Stimulated activated CD4-positive, alpha-beta T cell treated with anti-CD3 and anti-CD28 coated beads, Interleukin-12 subunit alpha, Interleukin-12 subunit beta, amount 100 ng/mL, for 24 hours (primary cell): ENCODE measurements at places on chromosomes 12 and 14.

DNA sequence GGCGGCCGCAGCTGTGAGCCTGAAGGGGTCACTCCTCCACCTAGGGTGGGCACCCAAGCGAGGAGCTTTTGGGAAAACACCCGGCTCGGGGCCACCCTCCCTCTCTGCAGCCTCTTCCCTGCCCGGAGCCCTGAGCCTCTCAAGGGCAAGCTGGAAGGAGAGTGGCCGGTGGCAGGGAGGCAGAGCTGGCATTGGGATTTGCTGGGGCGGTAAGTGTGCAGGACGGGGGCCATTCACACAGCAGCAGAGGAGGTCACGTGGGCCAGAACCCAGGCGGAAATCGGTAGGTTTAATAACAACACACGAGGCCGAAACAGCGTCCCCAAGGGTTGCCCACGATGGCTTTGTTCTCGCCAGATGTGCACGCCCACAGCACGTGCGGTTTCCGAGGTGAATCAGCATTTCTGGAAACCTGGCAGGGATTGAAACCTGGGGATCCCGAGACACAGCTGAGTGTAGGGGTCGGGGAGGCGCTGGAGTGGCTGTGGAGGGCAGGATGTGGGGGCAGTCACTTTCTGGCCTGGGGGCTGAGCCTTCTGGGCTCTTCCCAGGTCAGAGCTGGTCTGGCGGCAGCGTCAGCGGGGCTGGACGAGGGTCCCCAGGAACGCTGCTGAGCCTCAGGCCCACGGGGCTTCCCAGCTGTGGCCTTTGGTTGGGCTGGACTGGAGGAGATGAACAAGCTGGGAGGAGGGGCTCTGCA, 23.5 kb downstream of the NOC4L start:
- no peak for DNase-seq

- DNase-seq: no peak
These were observed 6.0 kb upstream of the HRK start for GRCh38 chr12:116887244-116887643.

DNA sequence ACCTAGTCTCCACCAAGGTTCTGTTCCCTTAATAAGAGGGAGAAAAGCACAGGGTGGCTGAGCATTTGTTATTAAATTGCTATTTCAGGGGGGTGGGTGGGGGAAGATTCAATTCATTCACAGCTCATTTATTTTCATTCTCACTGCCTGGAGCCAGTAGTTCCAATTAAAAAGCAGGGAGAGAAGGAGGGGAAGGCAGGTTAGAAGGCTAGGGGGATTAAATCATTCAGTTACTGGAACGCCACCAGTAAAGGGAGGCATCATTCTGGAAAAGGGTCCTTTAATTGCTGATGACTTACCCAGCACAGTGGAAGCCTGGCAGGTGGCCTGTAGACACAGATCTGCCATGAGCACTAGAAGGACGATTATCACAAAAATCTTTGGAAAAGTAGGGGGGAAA, 47.4 kb downstream of the NIN start:
- DNase-seq: no peak

DNA sequence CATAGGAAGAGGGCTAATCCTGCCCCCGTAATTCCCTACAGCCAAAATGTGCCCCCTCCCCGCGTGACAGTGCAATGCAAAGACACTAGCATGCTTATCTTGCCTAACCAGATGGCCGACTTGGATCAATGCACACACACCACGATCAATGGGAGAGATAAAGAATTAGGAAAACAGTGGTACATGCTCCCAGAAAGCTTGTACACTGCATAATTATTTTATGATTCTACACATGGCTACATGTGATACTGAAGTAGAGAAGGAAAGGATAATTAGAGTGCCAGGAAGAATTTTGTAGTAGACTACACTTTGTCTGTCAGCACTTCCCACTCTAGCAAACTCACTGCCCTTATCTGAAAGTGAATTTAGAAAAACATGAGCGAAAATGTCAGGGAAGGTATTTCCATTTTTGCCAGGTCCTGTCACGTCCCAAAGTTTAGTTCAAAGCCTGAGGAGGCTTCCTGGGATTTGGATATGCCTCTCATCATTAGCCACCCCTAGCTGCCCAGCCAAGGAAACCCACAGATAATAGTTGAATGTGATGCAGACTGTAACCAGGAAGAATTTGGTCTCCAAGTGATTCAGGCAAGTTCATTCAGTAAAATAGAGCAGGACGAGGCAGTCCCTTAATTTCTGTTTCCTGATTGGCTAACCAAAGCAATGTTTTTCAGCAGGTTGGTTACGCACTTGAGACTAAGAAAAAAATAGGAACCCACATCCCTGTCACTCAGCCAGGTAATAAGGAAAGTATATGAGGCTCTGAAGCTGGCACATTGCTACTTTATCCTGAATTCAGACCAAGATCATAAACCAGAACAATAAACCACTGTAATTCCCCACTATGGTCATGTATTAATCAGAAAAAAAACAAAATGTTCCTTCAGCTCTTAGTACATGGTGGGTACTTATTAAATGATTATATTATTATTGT, 199.6 kb upstream of the OTX2 start:
- no peak for DNase-seq

DNA sequence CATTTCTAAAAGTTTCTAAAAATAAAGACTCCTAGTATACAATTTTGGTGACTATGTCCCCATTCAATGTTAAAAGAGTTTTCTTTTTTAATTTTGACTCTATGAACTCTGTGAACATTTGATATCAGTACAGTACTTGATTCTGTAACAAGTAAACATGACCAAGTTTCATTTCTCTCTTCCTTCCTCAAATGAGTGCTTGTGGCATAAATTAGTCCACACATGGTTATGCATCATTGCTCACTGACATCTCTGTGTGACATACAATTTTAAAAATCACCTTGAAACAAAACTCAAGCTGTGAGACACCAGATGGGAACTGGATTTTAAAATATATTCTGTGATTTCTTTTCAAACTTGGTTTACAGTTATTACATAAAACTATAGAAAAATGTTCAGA, 253.9 kb upstream of the MDGA2 start:
- DNase-seq: no peak

DNA sequence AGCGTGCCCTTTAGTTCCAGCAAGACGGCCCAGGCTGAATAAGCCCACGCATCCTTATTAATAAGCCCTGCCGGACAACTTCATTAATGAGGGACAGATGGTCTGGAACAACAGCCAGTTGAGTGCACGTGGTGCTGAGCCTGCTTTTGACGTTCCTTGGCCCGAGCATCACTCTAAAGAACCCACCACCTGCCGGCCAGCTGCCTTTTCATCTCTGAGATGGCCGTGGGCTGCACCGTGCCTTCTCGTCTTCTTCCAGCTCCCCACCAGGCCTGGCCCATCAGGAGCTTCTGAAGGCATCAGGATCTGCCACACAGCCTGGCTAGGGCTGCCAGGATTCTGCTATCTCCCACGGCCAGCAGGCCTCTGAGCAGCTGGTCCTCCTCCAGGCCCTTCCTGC, 80.0 kb downstream of the AACS start:
- no peak for DNase-seq

GRCh38 chr14:69101331-69101826, 51.5 kb downstream of the DCAF5 start:
- no peak for DNase-seq

- peak; percentile 6 for DNase-seq
These were observed 153.8 kb downstream of the MED13L start for GRCh38 chr12:116123451-116124258.

- no peak for DNase-seq
These were observed 6.6 kb upstream of the KRT4 start for GRCh38 chr12:52820521-52820920.

DNA sequence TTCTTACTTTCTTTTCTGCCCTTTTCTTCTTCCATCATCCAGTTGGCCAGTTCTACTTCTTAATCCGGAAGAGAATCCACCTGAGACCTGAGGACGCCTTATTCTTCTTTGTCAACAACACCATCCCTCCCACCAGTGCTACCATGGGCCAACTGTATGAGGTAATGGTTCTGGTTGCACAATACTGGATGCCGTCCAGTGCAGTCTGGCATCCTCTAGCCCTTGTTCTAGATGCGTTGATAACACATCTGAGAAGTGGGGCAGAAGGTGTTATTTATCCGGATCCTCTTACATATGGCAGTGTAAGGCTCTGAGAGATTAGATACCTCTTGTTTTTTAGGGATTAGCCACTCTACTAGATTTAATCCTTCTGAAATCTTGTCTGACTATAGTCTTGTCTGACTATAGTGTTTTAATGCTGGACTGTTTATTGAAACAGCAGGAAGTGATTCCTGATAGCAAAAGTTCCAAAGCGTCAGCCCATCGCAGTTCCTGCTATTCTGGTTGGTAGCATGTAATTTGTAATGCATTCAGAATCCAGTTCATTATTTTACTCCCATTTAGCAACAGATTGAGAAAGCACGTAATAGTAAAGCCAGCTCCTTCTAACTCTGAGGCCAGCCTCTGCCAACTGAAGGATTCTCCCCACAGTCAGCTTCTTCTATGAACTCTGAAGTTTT, 7.9 kb downstream of the GABARAPL1 start:
- DNase-seq: no peak

DNA sequence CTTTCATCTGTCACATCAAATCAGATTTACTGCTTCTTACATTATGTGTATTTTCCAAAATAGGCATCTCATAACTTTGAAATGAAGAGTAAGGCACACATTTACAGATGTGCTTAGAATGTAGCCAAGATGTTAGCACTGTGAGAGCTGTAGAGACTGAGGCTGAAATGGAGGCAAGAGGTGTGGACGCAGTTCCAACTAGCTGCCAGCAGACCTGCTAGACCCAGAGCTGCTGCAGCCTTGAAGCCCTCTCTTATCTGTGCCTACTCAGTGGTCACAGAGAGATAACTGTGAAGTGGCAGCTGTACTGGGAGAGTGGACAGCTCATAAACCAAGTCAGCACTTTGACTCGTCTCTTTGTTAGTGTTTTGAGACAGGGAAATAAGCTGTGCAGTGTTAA, 470.9 kb downstream of the CCER1 start:
- DNase-seq: no peak

- DNase-seq: no peak
These were observed 127.9 kb upstream of the DYRK2 start for GRCh38 chr12:67520606-67521005.

GRCh38 chr14:34931206-34931605, 51.6 kb upstream of the SRP54 start:
- no peak for DNase-seq

- no peak for DNase-seq
These were observed 24.1 kb downstream of the TMEM229B start for GRCh38 chr14:67464377-67464776.

DNA sequence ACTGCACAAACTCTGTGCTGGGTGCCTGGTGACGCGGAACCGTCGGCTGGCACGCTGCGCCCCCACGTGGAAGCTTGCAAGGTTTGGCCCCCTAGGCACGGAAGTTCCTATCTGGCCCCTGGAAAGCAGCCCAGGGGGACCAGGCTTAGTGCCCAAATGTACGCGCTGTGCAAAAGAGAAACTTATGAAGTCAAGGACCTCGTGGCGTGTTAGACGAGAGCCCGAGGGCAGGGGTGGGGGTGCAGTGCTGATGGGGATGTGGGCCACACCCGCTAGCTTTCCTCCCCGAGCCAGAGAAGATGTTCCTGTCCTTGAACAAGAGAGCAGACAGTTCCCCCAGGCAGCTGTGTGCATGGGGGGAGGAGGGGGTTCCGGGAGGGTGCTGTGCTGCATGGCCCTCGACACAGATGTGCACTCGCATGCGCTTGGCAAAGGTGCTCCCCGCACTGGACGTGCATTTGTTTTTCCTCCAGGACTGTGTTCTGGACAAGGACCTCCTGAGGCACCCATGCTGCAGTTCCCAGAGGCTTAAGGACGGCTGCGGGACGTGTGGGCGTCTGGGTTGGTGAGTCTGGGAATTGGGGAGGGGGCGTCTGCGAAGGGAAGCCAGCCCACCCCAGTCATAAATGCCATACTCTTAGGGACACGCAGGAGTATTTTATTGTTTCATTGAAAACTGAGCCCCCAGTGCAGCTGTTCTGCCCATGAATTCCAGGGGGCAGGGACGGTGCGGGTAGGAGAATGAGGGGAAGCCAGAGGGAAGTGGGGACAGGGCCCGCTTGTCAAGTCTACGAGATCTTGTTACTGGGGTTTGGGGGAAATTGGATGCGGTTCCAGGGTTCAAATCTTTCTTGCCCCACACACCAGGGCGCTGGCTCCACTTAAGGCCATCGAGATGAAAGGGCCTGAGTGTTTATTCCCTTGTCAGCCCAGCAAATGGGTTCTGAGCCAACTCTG, 80.0 kb downstream of the NTF3 start:
- DNase-seq: peak; percentile 4

DNA sequence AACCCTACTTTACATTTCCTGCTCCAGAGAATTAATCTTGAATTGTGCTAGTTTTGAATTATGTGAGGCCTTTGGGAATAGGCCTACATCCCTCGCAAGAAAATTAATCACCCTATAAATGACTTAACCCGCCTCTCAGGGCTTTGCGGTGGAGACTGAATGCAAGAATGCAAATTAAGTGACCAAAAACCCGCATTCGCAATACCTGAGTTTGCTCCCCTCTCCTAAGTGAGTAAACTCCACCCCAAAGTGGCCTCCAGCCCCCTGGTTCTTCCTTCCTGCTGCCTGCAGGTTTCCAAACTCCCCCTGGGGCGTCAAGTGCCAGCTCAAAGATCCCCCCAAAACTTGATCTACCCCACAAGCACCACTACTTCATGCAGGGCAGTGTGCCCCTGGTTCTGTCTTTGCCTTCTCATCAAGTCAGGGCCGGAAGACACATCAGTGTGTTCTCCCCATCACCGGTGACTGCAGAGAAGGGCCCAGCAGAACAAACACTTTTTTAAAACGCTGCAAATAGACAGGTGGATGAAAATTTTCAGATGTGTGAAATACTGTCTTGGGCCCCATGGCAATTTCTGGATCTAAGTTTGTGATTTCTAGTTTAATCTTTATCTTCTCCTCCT, 644.7 kb downstream of the VRK1 start:
- DNase-seq: no peak

GRCh38 chr14:91244501-91244901, at the start of gene GPR68:
GPR68 (minus strand) TSS chr14:91244704; CDS start chr14:91235050, 9,654 bp downstream.
- DNase-seq: no peak

DNA sequence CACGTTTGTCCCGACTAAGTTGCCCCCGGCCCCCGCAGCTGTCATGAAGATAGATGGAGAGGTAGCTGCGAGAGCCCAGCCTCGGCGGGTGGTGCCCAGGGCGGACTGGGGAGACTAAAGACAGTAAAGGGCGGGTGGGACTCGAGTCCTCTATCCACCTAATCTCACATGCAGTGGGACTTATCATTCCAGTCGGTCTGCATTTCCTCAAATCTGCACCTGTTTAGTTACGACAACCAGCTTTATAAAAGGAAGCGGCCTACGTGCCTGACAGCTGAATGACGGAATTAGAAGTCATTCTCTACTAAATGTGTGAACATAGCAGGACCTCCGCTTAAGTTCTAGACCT, 109.8 kb upstream of the EGLN3 start:
- DNase-seq: no peak

GRCh38 chr14:64845878-64846277, 33.8 kb downstream of the SPTB start:
- DNase-seq: no peak

GRCh38 chr12:3727877-3728632, 24.9 kb downstream of the CRACR2A start:
- no peak for DNase-seq

DNA sequence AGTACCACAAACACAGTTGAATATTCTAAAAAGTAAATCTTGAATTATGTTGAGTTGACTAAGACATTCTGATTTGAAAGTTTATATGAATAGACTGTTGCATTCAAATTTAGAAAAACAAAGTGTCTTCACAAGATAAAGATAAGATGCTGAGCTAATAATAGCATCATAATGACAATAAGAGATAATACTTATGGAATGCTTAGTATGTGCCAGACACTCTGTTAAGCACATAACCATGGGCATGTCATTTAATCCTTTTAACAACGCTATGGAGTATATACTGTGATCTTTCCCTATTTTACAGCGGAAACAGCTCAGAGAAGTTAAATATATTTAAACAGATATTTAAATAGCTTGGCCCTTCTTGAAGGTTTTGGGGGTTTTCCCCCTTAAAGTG, 163.4 kb downstream of the SRGAP1 start:
- DNase-seq: no peak
